Stimulated activated CD8-positive, alpha-beta memory T cell treated with anti-CD3 and anti-CD28 coated beads, Interleukin-4, amount 100 ng/mL, for 24 hours (primary cell): ENCODE measurements at places on chromosomes 5 and 9.

- DNase-seq = no peak
These were observed 91.4 kb downstream of the NSUN2 start for GRCh38 chr5:6541256-6542013.

GRCh38 chr9:107060062-107060461, 197.1 kb downstream of the ZNF462 start:
- no peak for DNase-seq

- no peak for DNase-seq
These were observed 16.7 kb downstream of the GOLGA2 start for GRCh38 chr9:128259156-128259555.

GRCh38 chr5:174617910-174618309, 106.5 kb upstream of the MSX2 start:
- no peak for DNase-seq
